ENCODE measurements at places on chromosomes 16 and 17.

- DNase-seq: no peak
Observed at GRCh38 chr16:75160386-75160785, 12.1 kb downstream of the ZFP1 start.

DNA sequence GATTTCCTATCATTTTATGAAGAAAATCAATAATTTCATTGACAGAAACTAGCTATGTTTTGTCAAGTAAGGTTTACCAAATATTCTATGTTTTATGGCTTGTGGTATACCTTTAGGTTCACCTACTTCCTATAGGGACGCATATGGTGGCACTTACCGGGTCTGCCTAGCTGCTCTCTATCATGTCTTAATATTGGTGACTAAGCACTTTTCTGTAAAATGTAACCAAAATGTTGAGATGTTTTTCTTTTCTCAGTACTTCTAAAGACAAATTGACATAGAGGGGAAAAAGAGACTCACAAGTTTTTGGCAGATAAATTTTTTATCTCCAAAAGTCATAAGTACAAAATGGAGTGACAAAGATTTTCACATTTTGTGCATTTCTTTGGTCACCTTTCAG, 22.6 kb upstream of the MYH4 start:
- no peak for DNase-seq

DNA sequence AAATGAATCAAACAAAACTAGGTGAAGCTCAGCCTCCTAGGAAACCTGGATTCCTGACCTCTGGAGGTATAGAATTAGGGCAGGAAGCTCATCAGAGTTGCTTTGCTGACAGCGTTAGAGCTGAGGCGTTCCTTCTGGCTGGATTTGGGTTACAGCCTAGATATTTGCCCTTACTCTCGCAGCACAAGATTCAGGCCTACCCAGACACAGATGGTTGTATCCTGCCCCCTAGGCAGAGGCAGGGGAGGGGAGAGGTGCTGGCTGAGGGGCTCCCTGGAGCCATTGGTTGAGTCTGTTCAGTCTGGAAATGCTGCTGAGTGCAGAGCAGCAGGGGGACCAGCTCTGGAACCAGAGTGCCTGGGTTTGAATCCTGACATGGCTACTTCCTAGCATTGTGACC, 78.4 kb downstream of the MPRIP start:
- no peak for DNase-seq

GRCh38 chr16:24348545-24349290, 92.6 kb downstream of the CACNG3 start:
- DNase-seq: no peak

DNA sequence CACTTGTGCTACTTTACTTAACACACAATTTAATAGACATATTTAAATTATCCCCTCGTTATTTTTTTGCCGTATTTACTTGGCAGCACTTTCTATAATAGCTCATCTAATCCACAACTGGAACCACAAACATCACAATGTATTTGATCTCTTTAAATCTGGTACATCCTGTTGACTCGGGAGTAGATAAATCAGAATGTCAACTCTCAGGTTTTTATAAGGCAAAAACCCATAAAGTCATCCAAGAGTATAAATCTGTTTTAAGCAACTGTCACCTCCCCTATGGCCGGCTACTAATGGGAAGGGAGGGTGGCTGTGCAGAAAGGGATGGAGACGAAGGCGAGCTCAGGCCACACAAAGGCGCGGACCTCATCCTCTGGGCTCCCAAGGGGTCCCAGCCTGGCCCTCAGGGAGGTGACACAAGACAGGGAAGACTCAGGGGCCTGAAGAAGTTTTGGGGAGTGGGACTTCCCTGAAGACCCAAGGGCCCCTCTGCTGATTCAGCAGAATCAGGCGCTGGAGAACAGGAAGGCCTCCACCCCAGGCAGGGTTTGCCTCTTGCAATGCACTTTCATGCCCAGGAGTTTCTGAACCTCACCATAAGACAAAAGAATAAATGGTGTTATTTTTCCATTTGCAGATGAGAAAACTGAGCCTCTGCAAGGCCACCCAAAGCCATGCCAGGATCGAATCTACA, 122.5 kb downstream of the ZNF423 start:
- no peak for DNase-seq

GRCh38 chr16:85384833-85385462, 228.2 kb upstream of the GSE1 start:
- no peak for DNase-seq

GRCh38 chr17:71184716-71185115, 936.1 kb upstream of the SOX9 start:
- no peak for DNase-seq

DNA sequence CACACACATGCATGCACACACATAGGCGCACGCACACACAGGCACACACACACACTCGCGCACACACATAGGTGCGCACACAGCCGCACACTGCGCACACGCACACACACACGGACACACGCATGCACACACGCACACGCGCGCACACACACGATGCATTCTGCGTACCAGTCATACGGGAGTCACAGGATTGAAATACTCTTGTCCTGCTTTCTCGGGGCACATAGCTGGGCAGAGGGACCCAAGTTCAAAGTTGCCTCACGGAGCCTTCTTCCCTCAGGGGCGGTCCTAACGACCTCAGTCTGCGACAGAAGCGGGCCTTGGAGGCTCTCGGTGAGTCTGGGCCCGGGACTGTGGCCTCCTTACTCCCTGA, 56.0 kb downstream of the MRM1 start:
- DNase-seq: no peak

- DNase-seq: no peak
Observed at GRCh38 chr16:66728117-66728787, 23.2 kb downstream of the DYNC1LI2 start.
